Esophagus squamous epithelium (tissue), 5 donors: ENCODE measurements at places on chromosomes 7 and 10.

DNA sequence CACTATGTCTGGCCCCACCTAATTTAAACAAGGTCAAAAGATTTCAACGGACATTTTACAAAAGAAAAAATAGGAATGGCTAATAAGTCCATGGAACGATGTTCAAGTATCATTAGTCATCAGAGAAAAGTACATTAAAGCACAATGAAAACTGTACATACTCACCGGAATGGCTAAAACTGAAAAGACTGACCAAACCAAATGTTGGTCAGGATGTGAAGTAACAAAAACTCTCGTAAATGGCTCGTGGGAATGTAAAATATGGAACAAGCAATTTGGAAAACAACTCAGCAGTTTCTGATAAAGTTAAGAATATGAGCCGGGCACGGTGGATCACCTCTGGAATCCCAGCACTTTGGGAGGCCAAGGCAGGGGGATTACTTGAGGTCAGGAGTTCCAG, 65.7 kb upstream of the PARD3 start:
- no peak for DNase-seq

- no peak for DNase-seq
Measured at GRCh38 chr10:91925022-91925320, 1.4 kb downstream of the BTAF1 start.

DNA sequence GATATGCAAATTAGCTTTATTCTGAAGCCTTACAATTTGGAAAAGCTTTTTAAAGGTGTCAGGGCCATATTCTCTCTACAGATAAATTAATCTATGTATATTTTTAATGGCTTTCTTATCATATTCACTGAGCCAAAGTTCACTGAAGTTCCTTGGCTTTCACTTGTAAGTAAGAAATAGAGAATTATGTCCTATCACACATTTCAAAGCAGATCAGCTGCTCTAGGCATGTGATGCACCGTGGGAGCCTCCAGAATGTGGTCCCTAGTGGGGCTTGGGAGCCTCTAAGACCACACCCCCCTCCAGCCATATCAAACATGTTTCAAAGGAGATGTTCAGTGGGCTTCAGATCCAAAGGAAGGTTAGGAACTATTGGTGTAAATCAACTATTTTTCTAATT, 51.5 kb downstream of the LAMB4 start:
- no peak for DNase-seq

- no peak for DNase-seq
Measured at GRCh38 chr7:138943061-138943460, 38.1 kb downstream of the KIAA1549 start.

DNA sequence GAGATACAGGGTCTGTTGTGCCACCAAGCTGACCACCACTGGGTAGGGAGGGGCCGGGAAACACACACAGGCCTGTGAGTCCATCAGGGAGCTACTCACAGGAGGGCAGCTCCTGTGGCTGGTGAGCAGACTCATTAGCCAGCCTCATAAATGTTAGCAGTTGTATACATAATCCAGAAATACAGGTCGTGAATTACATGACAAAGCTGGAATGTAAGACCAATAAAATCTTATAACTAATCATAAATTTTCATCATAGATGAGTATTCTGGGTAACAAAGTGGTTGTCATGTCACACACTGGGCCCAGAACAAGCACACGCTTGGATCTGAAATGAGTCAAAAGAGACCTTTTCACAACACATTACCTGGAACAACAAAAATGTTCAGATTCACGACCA, 642.6 kb upstream of the AUTS2 start:
- no peak for DNase-seq

GRCh38 chr10:4488904-4489303, 337.1 kb upstream of the AKR1E2 start:
- DNase-seq = no peak

DNA sequence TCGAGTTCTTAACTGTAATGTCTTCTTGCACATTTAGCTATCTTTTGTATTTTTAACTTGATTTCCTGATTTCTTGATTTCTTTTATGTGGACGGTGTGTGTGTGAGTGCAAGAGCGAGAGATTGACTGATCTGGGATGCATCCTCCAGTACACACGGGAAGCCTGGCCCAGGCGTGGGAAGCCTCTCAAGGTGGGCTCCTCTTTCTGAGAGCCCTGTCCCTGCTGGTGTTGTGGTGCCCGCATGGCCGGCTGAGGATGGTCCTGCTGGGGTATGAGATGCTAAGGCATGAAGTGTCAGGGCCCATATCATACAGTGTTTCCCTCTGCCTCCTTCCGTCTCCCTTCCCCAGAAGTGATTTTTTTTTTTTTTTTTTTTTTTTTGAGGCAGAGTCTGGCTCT, 130.8 kb upstream of the TCERG1L start:
- DNase-seq = no peak

DNA sequence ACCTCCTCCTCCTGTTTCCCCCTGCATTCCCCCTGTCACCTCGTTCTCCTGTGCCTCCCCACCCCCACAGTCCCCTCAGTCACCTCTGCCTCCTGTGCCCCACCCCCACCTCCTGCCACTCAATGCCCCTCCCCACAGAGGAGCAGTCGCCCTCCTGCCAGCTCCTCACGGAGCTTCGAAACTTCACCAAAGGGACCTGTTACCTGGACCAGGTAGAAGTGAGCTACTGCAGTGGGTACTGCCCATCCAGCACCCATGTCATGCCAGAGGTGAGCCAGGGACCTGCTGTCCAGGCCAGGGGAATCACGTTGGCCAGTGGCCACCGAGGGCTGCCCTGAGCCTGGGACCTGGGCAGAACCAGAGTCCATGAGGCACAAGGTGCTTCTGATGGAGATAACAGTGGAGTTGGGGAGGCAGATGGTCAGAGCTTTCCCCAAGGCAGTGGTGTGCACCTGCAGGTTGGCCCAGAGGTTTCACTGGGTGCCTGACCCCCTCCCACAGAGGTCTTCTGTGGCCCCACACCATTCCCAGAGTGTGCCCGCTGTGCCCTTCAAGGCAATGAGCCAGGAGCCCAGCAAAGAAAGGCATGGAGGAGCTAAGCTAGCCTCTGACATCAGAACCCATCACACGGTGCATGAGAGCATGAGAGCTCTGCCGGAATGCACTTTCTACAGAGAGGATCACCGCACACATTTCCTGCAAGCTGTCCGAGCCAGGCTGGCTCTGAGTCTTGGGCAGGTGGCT, 7.0 kb upstream of the ZNF862 start:
- DNase-seq = no peak

DNA sequence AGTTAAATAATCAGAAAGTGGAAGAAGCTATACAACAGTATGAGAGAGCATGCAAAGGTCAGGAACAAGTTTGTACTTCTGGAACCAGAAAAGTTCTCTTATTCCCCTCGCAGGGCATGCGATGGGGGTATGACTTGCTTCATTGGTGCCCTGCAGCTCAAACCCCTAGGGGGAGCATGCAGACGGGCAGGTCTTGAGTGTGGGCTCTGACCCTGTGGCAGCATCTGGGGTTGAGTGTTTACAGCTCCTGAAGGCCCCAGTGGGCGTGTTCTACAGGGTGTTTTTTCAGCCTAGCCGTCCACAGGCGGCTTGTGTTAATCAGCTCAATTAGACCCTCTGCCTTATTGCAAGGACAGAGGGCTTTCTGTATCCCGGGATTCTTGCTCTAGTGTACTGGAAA, 44.5 kb downstream of the KIF20B start:
- no peak for DNase-seq

- no peak for DNase-seq
Measured at GRCh38 chr10:26573674-26574073, 123.8 kb upstream of the PDSS1 start.

DNA sequence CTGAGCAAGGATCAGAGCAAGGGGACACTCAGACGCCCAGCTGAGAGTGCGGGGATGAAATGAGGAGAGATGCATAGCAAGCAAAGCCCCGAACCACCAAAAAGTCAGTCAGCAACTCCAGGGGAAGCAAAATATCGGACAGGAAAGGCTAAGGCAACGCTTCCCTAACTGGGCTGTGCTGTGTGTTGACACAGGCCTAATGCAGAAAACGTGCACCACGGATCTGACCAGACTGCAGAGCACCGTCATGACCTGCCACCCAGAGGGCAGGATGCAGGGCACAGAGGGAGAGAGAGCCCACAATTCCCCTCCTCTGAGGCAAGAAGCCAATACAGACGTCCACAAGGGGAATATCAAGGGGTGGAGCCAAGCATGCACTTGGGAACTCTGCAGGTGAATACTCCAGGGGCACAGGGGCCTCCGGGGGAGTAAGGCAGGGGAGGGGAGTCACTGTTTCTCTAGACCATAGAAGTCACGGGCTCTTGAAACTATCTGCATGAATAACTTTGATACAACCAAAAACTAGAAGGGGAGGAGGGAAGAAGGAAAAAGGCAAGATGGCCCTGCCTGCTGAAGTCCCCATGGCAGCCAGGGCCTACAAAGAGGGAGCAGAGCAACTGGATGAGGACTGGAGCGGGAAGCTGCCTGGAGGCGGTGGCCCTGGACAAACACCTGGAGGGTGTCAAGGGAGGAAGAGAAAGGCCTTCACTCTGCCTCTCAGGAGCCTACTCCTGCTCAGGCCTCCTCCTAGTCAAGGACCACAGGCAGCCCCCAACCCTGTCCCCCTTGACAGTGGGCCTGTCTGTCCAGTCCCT, 26.2 kb downstream of the GRID1 start:
- no peak for DNase-seq

DNA sequence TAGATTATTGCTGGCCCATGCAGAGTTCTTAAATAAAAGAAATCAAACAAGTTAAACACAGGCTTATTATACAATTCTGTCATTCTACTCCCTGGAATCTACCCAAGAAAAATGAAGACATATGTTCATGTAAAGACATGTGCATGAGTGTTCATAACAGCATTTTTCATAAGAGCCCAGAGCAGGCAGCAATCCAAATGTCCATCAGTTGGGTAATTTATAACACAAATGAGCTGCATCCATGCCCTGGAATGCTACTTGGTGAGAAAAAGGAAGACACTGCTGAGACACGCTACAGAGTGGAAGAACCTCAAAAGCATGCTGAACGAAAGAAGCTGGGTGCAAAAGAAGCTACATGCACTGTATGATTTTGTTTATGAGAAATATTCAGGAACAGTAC, 342.6 kb downstream of the TCERG1L start:
- DNase-seq = no peak

- no peak for DNase-seq
Measured at GRCh38 chr10:24442234-24442633, 233.3 kb downstream of the KIAA1217 start.

- no peak for DNase-seq
Measured at GRCh38 chr10:42937649-42938180, 139.2 kb upstream of the RET start.

GRCh38 chr10:95321554-95322301, 30.9 kb upstream of the PDLIM1 start:
- no peak for DNase-seq

DNA sequence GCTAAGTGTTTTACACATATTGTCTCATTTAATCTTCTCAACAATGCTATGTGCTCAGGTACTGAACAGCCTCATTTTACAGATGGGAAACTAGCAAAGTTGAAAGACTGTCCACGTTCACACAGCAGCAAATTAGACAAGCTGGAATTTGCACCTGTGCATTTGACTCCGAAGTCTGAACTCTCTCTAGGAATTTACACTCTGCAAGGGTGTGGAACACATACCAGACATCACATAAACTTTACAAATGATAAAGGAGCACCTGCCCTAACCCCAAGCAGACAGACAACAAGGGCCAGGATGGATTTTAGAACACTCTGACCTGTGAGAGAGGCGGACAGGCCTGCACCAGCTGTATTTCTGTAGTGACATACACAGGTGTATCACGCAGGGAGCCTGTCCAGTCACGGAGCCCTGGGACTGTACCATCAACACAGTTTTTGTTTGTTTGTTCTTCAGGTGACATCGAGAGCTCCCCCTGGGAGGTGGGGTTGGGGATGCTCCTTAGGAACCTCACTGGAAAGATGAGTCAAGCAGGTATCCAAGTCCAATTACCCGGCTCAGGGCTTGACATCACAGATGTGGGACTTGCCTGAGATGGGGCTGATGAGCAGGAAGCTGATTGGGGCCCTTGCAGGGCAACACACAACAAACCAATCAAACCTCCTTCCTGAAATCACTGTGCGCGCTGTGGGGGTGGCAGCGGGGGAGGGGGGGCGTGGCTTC, 31.0 kb downstream of the MKI67 start:
- no peak for DNase-seq

- DNase-seq = no peak
Measured at GRCh38 chr7:152081088-152081487, 55.6 kb downstream of the GALNT11 start.

DNA sequence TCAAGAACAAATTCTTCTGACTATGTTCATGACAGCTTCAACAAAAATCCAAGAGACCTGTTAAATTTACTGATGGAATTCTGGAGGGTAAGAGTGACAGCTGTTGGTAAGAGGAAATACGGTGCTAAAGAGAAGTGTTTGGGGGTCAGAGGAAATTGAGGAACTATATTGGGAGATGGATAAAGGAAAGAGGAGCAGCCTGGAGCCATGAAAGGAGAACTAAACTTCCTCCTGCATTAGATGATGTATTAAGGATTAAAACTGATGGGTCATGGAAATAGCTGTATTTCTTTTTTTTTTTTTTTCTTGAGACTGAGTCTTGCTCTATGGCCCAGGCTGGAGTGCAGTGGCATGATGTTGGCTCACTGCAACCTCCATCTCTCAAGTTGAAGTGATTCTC, 95.3 kb downstream of the HERPUD2 start:
- no peak for DNase-seq
